ENCODE measurements at places on chromosomes 16 and 17. TPM values are rescaled to one million over a fixed set of nuclear protein-coding genes. Genes with fewer than 3 reads are reported as not detected.

- no peak for DNase-seq
Measured at GRCh38 chr16:73545755-73546154, 497.8 kb upstream of the ZFHX3 start.

- no peak for DNase-seq
Measured at GRCh38 chr17:40099619-40100418, 570 bp downstream of the NR1D1 start.

DNA sequence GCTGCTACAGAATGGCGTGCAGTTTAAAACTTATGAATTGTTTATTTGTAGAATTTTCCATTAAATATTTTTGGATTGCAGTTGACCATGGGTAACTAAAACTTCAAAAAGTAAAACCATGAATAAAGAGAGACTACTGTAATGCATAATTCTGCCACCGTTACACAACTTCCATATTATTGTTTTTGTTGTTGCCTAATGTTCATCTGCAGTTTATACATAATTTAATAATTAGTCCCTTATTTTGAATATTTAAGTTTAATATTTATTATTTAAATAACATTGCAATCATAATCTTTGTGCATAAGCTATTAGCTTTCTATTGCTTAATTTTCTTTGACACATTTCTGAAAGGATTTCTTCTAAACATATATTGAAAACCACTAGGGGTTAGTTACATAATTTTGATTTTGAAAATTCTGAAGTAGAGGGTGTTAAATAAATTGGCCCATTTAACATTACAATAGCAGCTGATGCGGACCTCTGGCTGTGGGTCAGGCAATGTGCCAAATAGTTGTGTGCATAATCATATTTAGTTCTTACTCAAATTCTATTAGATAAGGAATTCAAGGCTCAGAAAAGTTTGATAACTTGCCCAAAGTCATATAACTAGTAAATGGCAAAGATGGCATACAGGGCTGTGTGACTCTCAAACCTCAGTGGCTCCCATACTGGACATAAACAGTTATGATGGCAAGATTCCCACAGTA is 31.1 kb downstream of the PPM1E start:
- DNase-seq, result no peak

GRCh38 chr17:83176623-83177583 is 97.5 kb downstream of the METRNL start:
- DNase-seq, result no peak

- DNase-seq, result no peak
Measured at GRCh38 chr17:77744066-77744988, 214.2 kb upstream of the TNRC6C start.

NPIPB9 gene
- polyA plus RNA-seq, result 0.70 TPM
